ENCODE measurements at places on chromosomes 12 and 14.

GRCh38 chr14:53596853-53597525 is 359.6 kb downstream of the BMP4 start:
- no peak overlapping the region for H3K27ac ChIP-seq
- H3K36me3 ChIP-seq, result no peaks in the 10 kb centered on the region
- peaks cover 5% of the 10 kb centered on the region for H3K27me3 ChIP-seq
- no peaks in the 10 kb centered on the region for H3K4me1 ChIP-seq
- no peak for DNase-seq

DNA sequence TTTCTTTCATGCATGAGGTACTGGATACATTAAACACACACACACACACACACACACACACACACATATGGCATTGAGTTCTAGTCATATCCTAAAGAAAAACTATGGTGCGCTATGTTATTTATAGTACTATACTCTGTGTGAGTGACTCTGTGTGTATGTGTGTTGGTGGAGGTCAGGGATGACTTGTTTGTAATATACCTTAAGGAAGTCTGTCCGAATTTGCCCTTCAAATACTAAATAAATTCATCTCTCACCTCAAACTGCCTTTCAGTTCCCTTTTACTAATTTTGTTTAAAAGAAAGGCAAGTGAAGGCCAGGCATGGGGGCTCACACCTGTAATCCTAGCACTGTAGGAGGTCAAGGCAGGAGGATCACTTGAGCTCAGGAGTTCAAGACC is 2.1 kb upstream of the AKAP5 start:
- H3K27me3 ChIP-seq, result no peaks in the 10 kb centered on the region
- peaks cover 22% of the 10 kb centered on the region for H3K36me3 ChIP-seq
- DNase-seq, result no peak
- H3K4me3 ChIP-seq, result no peak overlapping the region
- H3K4me1 ChIP-seq, result peaks cover 12% of the 10 kb centered on the region

GRCh38 chr12:127182018-127182417 is 1085.0 kb upstream of the TMEM132C start:
- no peak overlapping the region for H3K27ac ChIP-seq
- DNase-seq, result no peak
- no peaks in the 10 kb centered on the region for H3K4me1 ChIP-seq
- no peaks in the 10 kb centered on the region for H3K27me3 ChIP-seq

- peaks cover 18% of the 10 kb centered on the region for H3K27me3 ChIP-seq
- no peak within 1 kb of the TSS for H3K27ac ChIP-seq
- H3K4me3 ChIP-seq, result no peak within 1 kb of the TSS
- H3K36me3 ChIP-seq, result no peaks in the 10 kb centered on the region
These were observed at the start of gene ACSS3 for GRCh38 chr12:81077686-81078441. ACSS3 (plus strand) TSS chr12:81078079; CDS start chr12:81078121, 42 bp downstream.

GRCh38 chr12:110590806-110591326 is 7.7 kb upstream of the PPTC7 start:
- H3K4me3 ChIP-seq, result no peak overlapping the region
- H3K36me3 ChIP-seq, result no peaks in the 10 kb centered on the region
- H3K27ac ChIP-seq, result no peak overlapping the region
- H3K4me1 ChIP-seq, result no peaks in the 10 kb centered on the region

GRCh38 chr12:105955976-105956375 is 182.8 kb downstream of the NUAK1 start:
- no peak overlapping the region for H3K4me3 ChIP-seq
- no peak overlapping the region for H3K27ac ChIP-seq
- H3K4me1 ChIP-seq, result peaks cover 14% of the 10 kb centered on the region
- H3K36me3 ChIP-seq, result no peaks in the 10 kb centered on the region
- no peaks in the 10 kb centered on the region for H3K27me3 ChIP-seq

DNA sequence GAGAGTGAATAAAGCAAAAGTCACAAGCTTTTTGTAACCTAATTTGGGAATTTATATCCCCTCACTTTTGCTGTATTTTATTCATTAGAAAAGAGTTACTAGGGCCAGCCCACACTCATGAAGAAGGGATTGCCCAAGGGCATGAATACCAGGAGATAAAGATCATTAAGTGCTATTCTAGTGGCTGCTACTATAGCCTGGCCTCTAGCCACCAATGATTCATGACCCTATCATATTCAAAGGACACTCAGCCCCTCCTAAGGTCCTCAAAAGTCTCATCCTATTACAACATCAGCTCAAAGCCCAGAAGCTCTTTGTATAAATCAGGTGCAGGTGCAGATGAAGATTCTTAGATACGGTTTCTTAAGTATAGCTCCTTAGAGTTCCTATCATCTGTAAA is 518.1 kb downstream of the TRHDE start:
- no peak overlapping the region for H3K4me3 ChIP-seq
- no peaks in the 10 kb centered on the region for H3K4me1 ChIP-seq
- H3K27ac ChIP-seq, result no peak overlapping the region
- H3K36me3 ChIP-seq, result no peaks in the 10 kb centered on the region
- DNase-seq, result no peak

DNA sequence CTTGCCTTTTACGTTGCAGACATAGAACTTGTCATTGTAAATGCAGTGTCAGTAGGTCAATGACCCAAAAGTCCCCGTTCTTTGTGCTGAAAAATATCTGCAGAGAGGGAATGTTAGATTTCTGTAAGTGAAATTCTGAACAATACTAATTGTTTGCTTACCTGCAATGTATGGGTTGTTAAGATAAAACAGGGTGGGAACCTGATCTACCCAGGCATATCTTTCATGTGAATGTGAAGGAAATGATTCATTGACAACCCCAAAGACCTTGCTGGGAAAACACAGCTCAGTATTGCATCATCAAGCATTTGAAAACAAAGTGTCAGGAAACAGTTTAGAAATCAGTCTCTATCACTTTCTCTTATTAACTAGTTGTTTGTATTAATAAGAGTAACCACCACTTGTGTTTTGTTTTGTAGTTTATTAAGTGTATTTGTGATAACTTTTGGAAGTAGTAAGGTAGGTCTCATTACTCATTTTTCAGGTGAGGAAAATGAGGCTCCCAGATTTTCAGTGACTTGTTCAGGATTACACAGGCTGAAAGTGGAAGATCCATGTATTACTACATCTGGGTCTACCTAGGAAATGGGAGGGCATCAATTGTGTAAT is 57.9 kb upstream of the SLC38A2 start:
- no peaks in the 10 kb centered on the region for H3K36me3 ChIP-seq
- H3K27ac ChIP-seq, result peak overlapping the region; percentile 99
- H3K4me1 ChIP-seq, result peaks cover 53% of the 10 kb centered on the region
- H3K27me3 ChIP-seq, result no peaks in the 10 kb centered on the region
- H3K4me3 ChIP-seq, result no peak overlapping the region

- H3K27ac ChIP-seq, result no peak overlapping the region
- DNase-seq, result no peak
- H3K36me3 ChIP-seq, result peaks cover 7% of the 10 kb centered on the region
These were observed 77.0 kb downstream of the BICD1 start for GRCh38 chr12:32183650-32184049.

DNA sequence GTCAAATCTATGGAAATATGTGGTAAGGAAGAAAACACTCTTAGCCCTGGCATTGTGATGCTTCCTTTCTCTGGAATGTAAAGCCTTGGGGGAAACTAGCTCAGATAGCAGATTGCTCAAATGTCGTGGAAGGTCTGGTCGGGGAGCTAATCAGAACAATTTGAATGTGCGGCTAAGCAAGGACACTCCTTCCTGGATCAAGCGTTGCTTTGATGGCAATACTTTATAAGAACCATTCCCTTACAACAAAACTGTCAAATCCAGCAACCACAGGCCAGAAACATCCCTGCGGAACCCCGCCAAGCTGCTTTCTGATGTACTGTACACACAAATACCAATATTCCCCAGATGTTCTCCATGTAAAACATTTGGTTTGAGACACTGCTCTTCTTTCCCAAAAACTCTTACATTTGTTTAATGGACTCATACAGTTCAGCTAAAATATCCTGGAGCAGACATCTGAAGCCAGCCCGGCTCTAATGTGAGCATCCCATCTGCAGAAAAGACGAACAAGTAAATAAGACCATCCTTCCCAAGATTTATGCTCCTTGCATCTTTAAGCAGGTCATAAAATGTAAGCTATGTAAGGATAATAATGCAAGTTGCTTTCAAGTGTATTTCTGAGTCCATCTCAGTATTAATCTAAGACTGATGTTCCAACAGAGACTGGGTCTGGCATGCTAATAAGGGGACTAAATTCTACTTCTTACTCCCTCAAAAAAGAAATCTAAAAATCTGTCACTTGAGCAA is 20.2 kb downstream of the NUAK1 start:
- DNase-seq, result no peak
- peaks cover 22% of the 10 kb centered on the region for H3K4me1 ChIP-seq
- H3K4me3 ChIP-seq, result no peak overlapping the region
- H3K27me3 ChIP-seq, result no peaks in the 10 kb centered on the region
- no peaks in the 10 kb centered on the region for H3K36me3 ChIP-seq

DNA sequence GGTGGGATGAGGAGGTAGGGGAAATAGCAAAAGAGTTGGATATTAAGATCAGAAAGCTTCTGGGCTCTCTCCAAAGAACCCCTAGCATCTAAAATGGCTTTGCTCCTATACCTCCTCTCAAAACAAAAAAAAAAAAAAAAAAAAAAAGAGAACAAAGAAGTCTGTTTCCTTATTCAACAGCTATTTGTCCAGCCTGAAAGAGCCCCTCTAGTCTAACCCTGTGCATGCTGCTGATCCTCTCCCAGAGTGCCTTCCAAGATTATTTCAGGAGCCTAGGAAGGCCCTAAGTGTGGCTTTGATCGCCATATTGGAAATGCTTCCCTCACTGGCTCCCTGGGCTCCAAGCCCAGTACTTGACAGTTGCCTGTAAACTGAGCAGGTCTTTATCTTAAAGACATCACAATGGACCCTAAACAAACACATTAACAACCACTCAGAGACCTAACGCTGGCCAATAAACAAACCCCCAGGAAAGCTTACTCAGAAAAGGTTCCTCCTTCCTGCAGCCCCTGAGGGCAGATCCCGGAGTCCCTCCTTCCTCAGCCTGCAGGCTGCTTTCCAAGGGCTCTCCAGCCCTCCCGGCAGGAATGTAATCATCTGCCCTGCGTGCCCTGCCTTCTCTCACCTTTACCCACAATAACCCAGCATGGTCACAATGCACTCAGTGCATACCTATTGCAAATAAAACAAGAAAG is 17.4 kb upstream of the COL2A1 start:
- no peak overlapping the region for H3K4me3 ChIP-seq
- no peaks in the 10 kb centered on the region for H3K36me3 ChIP-seq
- H3K27me3 ChIP-seq, result no peaks in the 10 kb centered on the region
- H3K4me1 ChIP-seq, result peaks cover 3% of the 10 kb centered on the region
- H3K27ac ChIP-seq, result no peak overlapping the region

DNA sequence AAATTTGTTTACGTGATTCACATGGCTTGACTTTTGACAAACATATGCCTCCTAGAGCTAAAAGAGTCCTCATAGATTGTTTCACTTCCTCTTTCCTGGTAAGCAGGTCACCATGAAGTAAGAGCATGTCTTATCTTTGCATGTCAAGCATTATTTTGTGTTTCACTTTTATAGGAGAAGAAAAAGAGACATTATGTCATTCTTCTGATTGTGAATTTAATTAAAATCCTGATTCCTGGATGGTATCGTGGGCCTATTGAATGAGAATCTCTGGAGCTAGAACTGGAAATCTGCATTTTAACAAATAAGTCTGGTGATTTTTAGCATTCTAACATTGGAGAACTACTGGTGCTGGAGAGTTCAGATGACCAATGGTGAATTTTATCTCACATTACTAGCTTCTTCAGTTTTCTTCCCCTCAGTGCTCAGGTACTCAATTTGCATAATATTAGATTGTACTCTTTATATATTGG is 218.6 kb upstream of the ATP2B1 start:
- no peaks in the 10 kb centered on the region for H3K27me3 ChIP-seq
- no peak for DNase-seq
- no peaks in the 10 kb centered on the region for H3K36me3 ChIP-seq
- H3K4me3 ChIP-seq, result no peak overlapping the region
- H3K4me1 ChIP-seq, result no peaks in the 10 kb centered on the region

GRCh38 chr12:2152134-2152533 is 99.3 kb downstream of the CACNA1C start:
- H3K36me3 ChIP-seq, result no peaks in the 10 kb centered on the region
- no peak for DNase-seq

- peak; percentile 92 for DNase-seq
- no peaks in the 10 kb centered on the region for H3K27me3 ChIP-seq
- peak within 1 kb of the TSS; percentile 80 for H3K4me3 ChIP-seq
- H3K27ac ChIP-seq, result peak within 1 kb of the TSS; percentile 48
- H3K36me3 ChIP-seq, result peaks cover 25% of the 10 kb centered on the region
These were observed at the start of gene ACYP1 for GRCh38 chr14:75063491-75064204. ACYP1 (minus strand) TSS chr14:75064024; CDS start chr14:75063553, 471 bp downstream.

GRCh38 chr12:53051881-53052412 is 2.1 kb downstream of the TNS2 start:
- peak overlapping the region; percentile 95 for H3K27ac ChIP-seq
- DNase-seq, result no peak

GRCh38 chr12:79634957-79635471 is 55.8 kb downstream of the PAWR start:
- peak overlapping the region; percentile 59 for H3K27ac ChIP-seq
- H3K4me3 ChIP-seq, result no peak overlapping the region
- no peaks in the 10 kb centered on the region for H3K36me3 ChIP-seq
- H3K27me3 ChIP-seq, result no peaks in the 10 kb centered on the region

DNA sequence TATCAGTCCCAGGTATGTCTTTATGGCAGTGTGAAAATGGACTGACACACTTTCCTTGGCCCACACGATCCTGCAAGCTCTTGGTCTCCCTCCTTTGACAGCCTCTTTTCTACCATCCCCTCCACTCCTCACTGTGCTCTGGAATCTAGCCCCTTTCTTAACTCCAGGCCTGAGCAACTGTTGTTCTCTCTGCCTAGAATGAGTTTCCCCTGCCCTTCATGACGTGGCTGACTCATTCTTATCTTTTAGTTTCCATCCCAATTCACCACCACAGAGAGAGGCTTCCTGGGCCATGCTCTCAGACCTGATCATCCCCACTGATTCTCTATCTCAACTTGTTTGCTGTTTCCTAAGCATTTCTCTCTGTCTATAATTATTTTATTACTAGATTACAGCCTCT is 157.4 kb upstream of the HMGA2 start:
- H3K27ac ChIP-seq, result peak overlapping the region; percentile 99
- no peak overlapping the region for H3K4me3 ChIP-seq
- peaks cover 34% of the 10 kb centered on the region for H3K4me1 ChIP-seq
- H3K27me3 ChIP-seq, result no peaks in the 10 kb centered on the region
- no peaks in the 10 kb centered on the region for H3K36me3 ChIP-seq

GRCh38 chr12:128970110-128970509 is 116.8 kb downstream of the GLT1D1 start:
- H3K27ac ChIP-seq, result no peak overlapping the region
- no peaks in the 10 kb centered on the region for H3K27me3 ChIP-seq
- DNase-seq, result no peak
- no peak overlapping the region for H3K4me3 ChIP-seq
- no peaks in the 10 kb centered on the region for H3K36me3 ChIP-seq

Measured in RWPE2 (cell line).